ENCODE measurements at places on chromosomes 6 and 20.

GRCh38 chr6:4059115-4059777 lies 19.7 kb downstream of the FAM217A start:
- peak; percentile 87 for DNase-seq

DNA sequence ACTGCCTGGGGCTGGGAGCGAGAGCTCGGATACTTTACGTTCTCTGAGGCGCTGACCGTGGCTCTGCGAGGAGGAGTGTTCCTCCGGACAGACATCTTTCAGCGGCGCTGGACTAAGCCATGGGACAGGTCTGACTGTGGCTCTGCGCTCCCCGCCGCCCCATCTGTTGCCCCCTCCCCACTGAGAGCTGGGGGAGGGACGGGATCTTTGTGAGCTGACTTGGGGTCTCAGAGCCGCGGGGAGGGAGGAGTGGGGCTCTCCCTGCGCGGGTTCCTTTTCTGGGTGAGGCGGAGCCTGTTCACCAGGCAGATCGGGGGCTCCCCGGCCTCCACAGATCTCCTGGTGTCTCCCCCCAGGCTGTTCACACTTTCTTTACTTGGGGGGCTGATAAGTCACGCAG lies 11.3 kb upstream of the GATA5 start:
- DNase-seq: no peak

- no peak for DNase-seq
Measured at GRCh38 chr20:53839423-53840176, 230.8 kb downstream of the BCAS1 start.

DNA sequence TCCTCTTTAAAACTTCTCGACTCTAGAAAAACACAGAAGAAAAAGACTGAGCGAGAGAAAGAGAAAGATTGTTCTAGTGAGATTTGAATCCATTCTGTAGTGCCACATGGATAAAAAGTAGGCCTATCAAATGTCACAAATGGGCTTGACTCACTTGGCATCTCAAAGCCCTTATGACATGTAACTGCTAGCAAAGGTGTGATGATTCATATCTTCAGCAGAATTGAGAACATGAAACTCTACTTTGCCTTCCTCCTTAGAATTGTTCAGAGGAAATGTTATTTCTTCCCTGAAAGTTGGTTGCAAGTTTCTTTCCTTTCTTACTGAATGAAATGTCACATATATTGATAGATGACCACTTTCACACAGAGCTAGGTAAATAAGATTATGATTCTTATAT lies 40.4 kb upstream of the DUSP22 start:
- DNase-seq: no peak

DNA sequence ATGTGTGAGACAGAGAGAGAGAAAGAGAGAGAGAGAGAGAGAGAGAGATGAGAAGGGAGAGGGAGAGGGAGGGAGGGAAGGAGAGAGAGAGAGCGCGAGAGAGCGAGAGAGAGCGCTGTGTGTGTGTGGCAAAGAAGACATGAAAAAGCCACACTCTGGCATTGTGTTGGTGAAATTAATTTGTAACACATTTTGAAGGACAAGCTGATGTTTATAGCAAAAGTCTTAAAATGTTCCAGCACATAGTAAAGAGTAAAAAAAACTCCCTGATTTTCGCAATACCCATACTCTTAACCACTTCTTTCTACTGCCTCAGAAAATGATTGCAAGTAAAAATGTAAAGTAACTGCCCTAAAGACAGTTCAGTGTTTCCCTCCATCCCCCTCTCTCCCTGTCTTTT lies 56.7 kb downstream of the SLC22A1 start:
- DNase-seq: peak; percentile 57

DNA sequence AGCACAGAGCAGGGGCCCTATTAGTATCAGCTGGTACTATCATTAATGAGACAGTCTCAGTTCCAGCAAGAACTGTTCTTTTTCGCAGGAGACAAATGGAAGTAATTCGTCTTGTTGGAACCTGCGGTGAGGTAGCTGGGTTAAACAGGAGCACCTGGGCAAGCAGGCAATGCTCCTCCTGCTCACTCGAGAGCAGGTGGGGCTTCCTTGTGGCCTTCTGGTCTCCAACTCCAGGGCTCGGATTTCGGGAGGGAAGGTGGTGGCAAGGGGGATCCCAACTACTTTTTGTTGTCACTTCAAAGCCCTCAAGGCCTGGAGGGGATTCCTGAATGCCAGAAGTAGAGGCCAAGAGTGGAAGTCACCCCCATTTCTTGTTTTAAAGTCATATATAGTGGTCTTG lies 1.3 kb upstream of the SPEF1 start:
- no peak for DNase-seq

GRCh38 chr20:25054995-25055629 lies 2.8 kb downstream of the ACSS1 start:
- DNase-seq: no peak

DNA sequence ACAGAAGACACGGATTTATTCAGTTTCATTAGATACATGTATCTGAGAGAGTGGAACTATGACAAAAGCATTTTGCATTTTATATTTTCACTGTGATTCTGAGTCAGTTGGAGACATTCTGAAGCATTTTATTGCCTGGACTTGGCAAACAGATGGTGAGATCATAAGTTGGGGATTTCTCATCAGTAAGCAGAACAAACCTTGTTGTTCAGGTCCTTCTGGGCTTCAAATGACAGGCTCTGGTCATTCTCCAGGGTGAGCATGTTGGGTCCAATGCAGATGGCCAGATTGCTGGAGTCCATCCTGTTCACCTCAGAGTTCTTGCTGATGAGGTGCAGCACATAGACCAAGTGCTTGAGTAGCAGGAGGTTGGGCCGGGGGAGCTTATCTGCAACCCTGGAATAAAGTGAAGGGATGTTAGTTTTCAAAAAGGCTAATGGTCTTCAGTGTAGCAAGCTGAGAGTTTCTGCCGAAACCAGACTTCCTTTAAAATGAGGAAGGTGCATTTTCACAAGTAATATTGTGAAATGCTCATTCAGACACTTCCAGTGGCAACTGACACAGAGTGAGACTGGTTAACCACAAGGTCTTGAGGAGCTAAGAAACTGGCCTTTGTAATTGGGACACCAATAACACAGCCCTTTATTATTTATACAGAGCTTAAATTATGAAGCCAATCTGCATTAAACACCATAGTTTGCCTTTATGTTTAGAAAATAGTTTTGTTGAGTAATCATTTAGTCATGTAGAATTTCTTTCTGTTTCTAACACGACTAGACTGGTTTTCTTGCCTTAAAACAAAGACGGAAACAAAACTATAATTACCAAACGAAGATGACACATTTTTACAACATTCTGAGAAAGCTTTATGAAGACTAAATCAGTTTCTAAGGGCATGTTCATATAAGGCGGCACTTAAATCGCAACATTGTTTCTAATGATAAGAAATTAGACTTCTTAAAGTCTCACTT lies 5.6 kb downstream of the TAGAP start:
- DNase-seq: peak; percentile 52

DNA sequence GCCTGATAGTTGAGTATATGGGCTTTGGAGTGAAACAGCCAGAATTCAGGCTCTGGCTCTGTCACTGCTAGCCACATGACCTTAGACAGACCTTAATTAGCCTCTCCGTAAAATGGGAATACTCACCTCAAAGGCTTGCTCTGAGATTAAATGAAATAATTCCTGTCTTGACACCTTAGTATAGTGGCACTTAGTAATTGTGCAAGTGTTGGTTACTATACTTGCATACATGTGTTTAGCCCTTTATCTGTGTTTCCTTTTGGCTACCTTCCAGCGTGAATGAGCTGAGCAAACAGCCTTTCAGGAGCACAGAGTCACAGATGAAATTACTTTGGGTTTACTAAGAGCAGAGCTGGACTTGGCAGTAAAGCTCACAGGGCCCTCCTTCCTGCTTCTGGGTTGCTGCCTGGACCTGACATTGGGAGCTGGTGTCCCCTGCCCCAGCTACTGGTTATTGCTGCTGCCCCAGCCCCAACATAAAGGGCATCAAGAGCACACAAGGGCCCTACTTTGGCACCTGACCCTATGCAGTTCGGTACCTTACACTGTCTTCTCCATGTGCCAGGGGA lies 32.8 kb downstream of the CD164 start:
- DNase-seq: peak; percentile 80

GRCh38 chr20:63241272-63241671 lies 5.6 kb downstream of the BIRC7 start:
- DNase-seq: no peak

GRCh38 chr6:128710315-128710714 lies 172.6 kb upstream of the LAMA2 start:
- DNase-seq: peak; percentile 36

DNA sequence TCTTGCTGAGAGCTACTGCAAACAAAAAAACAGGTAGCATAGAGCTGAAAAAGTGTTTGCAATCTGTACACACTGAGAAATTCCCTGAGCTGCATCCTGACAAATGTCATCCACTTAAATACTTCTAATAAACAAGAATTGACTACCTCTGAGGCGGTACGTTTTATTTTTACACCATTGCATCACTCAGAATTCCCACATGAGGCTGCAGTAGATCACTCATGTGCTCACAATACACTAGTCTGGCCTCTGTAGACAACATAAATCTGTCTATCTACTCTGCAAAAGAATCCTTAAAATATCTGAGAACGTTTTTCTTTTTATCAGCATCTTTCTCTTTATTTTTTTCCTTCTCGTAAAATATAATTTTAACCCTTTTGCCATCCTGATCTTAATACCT lies 661.4 kb downstream of the EPHA7 start:
- DNase-seq: no peak

DNA sequence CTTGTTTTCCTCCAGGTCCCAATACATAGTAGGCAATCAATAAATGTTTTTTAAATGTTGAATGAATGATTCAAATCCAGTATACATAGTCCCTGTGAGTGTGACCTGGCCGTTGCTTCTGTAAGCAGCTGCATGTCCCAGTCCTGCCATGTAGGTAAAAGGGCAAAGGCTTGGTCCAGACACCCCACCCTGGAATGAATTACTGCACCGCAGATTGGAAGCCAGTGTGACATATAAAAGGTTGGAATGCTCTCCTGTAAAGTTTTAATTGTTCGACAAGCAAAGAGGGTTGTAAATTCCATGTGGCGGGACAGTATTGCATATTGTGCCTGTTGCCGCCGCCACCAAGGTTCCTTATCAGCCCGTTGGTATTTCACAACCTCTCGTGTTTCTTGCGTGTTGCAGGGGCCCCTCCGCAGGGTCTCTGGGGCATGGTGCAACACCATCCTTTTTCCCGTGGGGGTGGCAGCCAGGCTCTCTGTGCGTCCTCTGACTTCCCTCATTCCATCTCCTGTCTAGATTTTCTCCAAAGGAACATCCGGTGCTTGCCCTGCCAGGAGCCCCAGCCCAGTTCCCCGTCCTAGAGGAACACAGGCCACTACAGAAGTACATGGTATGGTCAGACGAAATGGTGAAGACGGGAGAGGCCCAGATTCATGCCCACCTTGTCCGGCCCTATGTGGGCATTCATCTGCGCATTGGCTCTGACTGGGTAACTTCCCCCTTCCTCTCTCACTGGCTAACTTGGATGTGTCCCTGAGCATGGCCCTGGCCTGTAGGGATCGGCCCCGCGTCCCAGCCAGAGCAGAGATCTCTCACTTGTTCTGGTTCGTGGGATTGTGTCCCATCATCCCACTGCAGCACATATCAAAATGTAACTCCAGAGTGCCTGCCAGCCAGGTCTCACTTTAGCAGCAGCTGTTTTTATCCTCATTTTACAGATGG lies 20.3 kb downstream of the POFUT1 start:
- DNase-seq: peak; percentile 55

GRCh38 chr6:142737368-142738034 lies 207.5 kb downstream of the HIVEP2 start:
- no peak for DNase-seq

DNA sequence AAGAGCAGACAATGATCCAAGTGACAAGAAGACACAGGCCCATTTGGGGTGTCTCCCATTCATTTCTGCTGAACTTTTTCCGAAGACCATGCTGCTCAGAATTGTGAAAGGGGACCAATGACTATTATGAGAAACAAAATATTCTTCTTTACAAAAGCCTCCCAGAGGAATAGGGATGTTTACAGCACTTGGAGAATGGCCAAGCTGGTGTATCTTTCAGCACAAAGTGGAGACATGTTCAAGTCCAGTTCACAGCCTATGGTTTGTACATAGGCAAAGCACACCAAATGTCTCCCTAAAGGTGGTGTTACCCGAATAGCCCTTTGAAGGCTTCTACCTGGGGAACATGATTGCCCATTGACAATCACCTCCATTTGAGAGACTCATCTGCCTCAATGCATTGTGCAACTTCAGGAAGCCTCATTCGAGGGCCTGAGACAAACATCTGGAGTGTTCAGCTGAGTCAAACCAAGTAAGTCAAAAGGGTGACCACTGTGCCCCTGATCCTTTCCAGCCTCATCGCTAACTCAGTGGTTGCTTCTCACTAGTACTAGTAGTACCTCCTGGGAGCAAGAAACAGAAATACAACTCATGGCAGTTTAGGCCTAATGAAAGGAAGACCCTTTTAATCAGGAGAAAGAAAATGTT lies 451.0 kb upstream of the MARCKS start:
- DNase-seq: no peak

DNA sequence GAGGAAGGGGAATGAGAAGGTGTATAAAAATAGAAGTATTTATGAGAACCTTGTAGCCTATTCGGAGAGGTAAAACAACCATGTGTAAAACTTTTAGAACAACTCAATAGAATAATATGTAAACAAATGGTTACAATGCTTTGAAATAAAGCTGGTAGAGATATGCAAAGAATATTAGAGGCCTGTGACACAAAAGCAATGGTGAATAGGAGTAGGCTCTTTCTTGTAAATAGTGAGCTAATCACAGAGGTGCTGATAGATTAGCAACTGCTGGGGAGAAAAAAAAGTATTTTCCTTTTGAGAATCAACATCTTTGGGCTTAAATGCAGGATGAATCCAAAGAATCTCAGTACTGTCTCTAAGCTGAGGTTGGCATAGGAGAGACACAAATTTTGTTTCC lies 7.0 kb downstream of the TMEM200A start:
- DNase-seq: no peak

- DNase-seq: no peak
Measured at GRCh38 chr6:160040527-160041264, 71.8 kb downstream of the IGF2R start.

GRCh38 chr6:3438190-3439167 lies 18.4 kb downstream of the SLC22A23 start:
- DNase-seq: peak; percentile 64

DNA sequence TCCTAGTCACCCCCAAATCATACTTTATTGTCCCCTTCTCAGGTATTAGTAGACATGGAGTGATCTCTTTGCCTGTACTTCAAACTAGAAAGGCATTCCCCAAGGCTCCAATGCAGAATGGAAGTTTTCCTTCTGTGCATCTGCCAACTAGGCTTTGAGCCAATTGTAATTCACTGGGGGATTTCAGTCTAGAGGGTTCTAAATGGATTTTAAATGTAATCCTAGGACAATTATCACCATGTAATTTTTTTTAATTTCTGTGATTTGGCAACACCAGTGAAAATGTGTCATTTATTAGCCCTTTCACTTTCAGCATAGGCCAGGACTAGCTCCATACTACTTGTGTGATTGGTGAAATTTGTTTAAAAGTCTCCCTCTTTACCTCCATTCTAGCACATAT lies 557.6 kb upstream of the MARCKS start:
- DNase-seq: no peak

- DNase-seq: no peak
Measured at GRCh38 chr6:77543601-77544000, 80.3 kb upstream of the HTR1B start.

Measured in amniotic epithelial cell (primary cell).